ENCODE measurements at places on chromosomes 3 and 15. TPM values are rescaled to one million over a fixed set of nuclear protein-coding genes. Genes with fewer than 3 reads are reported as not detected.

SEC11A gene
- 73.0 TPM for total RNA-seq

DUOXA2 gene
- total RNA-seq: not detected

COLQ gene
- 25.0 TPM for total RNA-seq

KNG1 gene
- 0.17 TPM for total RNA-seq

TRPM1 gene
- total RNA-seq: not detected

FAM3D gene
- not detected for total RNA-seq

ATP2B2 gene
- total RNA-seq: 0.07 TPM

LRRN1 gene
- total RNA-seq: 0.50 TPM

UNC13C gene
- 0.07 TPM for total RNA-seq

CCR2 gene
- 0.77 TPM for total RNA-seq

PP2D1 gene
- not detected for total RNA-seq

EID1 gene
- 169 TPM for total RNA-seq

GOLGA8A gene
- 15.6 TPM for total RNA-seq

NDUFB5 gene
- total RNA-seq: 351 TPM

GLDN gene
- 7.2 TPM for total RNA-seq

OXTR gene
- total RNA-seq: 0.24 TPM

CTDSPL gene
- total RNA-seq: 54.6 TPM

C3orf49 gene
- total RNA-seq: not detected

KCNAB1 gene
- 2.6 TPM for total RNA-seq

A4GNT gene
- total RNA-seq: not detected

WDR72 gene
- not detected for total RNA-seq

RAB8B gene
- total RNA-seq: 8.4 TPM

MASP1 gene
- total RNA-seq: 173 TPM

TGM5 gene
- not detected for total RNA-seq

SLC28A1 gene
- 1.1 TPM for total RNA-seq

LMAN1L gene
- total RNA-seq: 16.3 TPM

ITIH3 gene
- 0.28 TPM for total RNA-seq

ATP13A5 gene
- total RNA-seq: not detected

SLC6A1 gene
- total RNA-seq: 2.2 TPM

DLL4 gene
- total RNA-seq: 8.9 TPM

MAGEL2 gene
- not detected for total RNA-seq

CFAP91 gene
- 0.62 TPM for total RNA-seq
